Suppressor macrophage treated with lipopolysaccharide for 1 hour (primary cell): ENCODE measurements at places on chromosomes 2 and 18.
A peak's percentile ranks its signal among the peaks of the same experiment; 100 is the strongest.

- DNase-seq: no peak
These were observed 242.8 kb upstream of the RBMS1 start for GRCh38 chr2:160736148-160737028.

GRCh38 chr2:9430316-9431293 is 7.2 kb downstream of the CPSF3 start:
- no peak for DNase-seq

GRCh38 chr18:57195341-57195740 is 48.5 kb downstream of the BOD1L2 start:
- no peak for DNase-seq

- peak; percentile 86 for DNase-seq
These were observed 20.6 kb downstream of the RPL37A start for GRCh38 chr2:216519154-216519762.

GRCh38 chr2:42513252-42513918 is 19.6 kb upstream of the KCNG3 start:
- DNase-seq: peak; percentile 70

GRCh38 chr2:20596973-20597859 is 53.7 kb downstream of the HS1BP3 start:
- no peak for DNase-seq
